HuH-7 (cell line): ENCODE measurements at places on chromosomes 4 and X.

DNA sequence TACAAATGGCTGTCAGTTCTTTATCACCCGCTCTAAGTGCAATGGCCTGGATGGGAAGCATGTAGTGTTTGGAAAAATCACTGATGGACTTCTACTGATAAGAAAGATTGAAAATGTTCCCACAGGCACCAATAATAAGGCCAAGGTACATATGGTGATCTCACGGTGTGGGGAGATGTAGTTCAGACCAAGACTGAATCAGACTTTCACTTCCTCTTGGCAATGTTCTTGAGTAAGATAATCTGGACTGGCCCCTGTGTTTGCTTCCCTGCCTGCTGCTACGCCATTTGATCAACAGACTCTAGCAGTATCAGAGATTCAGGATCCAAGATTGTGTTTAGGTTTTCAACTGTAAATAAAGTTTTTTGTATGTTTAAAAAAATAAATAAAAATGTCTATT, 682.2 kb upstream of the AMOT start:
- DNase-seq = no peak

GRCh38 chr4:11469650-11470437, 41.1 kb upstream of the HS3ST1 start:
- DNase-seq = no peak

DNA sequence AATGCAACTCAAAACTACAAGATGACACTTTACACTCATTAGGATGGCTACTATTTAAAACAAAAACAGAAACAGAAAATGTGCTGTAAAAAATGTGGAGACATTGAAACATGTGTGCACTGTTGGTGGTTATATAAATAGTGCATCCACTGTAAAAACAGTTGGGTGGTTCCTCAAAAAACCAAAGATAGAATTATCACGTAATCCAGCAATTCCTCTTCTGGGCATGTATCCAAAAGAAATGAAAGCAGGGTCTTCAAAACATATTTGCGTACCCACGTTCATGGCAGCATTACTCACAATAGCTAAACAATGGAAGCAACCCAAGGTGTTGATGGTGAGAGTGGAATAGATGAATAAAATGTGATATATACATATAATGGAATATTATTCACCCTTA, 967.2 kb downstream of the TRAM1L1 start:
- no peak for DNase-seq

DNA sequence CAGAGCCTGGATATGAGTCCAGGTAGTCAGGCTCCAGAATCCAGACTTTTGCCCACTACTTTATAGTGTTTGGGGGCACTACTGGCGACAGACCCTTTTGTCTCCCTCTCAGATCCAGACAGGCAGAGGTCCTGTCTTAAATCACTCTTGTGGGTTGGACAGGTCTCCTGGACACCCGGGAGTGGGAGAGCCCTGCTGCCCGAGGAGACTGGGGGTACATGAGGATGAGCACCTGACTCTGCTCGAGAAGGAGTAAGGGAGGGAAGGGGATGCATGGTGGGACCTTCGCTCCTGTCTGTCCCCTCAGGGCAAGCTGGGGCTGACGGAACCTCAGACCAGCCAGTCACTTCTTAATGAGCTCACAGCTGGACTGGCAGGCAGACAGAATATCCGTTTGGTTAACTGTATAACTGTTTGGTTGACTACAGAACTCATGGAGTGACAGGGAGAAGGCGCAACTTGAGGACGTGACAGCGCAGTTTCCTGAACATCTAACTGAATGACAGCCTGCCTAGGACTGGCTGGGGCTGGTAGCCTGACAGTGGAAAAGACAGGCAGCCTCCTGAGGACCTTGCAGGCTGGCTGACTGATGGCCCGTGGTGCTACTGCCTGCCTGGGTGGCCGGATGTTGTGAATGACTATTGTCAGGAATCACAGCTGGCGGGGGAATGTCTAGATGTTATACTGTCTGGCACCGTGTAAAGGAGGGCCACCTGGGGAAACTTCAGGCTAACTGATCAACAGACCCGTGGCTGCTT, 1.6 kb upstream of the SUV39H1 start:
- no peak for DNase-seq

DNA sequence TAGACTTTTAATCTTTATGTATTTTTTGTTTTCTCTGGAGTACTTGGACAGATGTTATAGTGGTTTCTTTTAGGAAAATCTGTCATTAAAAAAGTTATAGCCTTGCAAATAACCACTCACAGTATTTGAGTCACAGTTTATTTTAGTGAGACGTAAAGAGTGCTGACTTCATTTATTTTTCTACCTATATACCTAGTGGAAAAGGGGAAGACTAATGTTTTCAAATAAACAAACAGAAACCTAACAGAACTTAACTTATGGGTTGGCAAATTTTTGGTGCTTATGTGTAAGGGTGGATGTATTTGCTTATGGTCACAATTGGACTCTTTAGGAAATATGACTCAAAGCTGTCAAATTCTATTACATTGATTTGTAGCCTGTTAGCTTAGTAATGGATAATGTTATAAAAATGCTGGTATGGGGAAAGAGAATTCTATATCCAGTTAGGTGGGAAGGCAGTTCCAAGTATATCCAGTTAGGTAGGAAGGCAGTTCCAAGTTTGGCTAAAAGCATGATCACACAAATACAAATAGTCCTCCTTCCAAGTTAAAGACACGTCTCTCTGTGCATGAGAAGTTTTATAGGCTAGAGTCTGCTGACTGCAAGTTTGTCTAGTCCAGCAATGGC, 61.9 kb downstream of the SLC9A6 start:
- DNase-seq = no peak

DNA sequence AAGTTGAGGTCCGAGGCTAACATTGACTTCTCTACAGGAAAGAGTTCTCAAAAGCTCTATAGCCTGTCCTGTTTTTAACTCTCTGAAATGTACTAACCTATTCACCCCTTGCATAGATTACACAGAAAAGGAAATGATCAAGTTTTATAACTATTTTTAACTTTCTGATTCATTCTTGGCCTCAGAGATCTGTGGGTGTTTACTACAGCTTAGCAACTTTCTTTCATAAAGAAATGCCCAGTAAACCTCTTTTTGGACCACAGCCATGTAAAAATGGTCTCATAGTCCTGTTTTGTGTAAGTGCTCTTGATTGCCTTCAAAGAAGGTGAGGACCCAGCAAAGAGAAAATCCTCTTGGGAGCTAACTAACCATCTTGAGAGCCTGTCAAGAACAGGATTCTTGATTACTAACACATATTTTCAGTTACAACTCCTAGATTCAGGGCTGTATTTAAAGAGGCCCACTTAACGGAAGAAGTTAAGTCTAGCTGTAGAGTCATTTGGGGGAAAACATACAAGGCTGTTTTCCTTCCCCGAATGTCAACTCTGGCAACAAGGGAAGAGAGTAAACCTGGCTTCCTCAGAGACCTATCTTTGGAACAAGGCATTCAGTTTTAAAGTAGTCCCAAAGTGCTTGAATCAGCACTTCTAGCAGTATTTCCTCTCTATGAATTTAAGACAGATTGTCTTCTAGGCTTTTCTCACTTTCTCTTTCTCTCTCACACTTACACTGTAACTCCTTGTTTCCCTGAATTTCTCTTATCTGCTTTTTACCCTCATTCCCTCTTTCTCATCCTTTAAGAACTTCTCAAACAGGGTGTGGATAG, 78.2 kb downstream of the IL21 start:
- DNase-seq = no peak

DNA sequence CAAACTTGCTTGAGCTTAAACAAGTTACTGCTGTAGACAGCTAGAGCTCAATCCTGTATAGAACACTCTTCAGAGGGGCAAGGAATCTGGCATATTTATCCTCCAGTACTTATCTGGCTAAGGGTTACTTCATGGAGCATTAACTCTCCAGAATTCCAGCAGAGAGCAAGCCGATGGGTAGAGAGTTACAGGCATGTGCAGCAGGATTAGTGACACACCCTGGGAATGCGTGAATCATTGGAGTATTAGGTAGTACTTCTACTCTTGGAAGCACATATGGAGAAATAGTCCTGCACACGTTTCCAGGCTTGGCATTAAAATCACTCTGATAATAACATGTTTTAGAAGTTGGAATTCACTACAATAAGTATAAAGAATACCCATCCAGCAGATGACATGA, 35.4 kb downstream of the GRXCR1 start:
- no peak for DNase-seq

- no peak for DNase-seq
Observed at GRCh38 chr4:121072224-121073003, at the start of gene NDNF. NDNF (minus strand) TSS chr4:121072535; CDS start chr4:121045837, 26,698 bp downstream.

- DNase-seq = no peak
Observed at GRCh38 chr4:85381968-85382367, 93.0 kb upstream of the ARHGAP24 start.

DNA sequence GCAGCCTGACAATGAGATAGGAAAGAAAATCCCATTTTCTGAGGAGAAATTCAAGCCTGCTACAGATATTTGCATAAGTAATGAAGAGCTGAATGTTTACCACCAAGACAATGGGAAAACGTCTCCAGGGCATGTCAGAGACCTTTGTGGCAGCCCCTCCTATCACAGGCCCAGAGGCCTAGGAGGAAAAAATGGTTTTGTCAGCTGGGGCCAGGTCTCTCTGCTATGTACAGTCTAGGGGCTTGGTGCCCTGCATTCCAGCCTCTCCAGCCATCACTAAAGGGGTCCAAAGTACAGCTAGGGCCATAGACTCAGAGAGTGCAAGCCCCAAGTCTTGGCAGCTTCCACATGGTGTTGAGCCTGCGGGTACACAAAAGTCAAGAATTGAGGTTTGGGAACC, 361.6 kb upstream of the ANXA10 start:
- no peak for DNase-seq

GRCh38 chr4:158003212-158003611, 169.6 kb downstream of the GASK1B start:
- no peak for DNase-seq

GRCh38 chr4:19736968-19737756, 514.5 kb upstream of the SLIT2 start:
- DNase-seq = no peak

- DNase-seq = no peak
Observed at GRCh38 chr4:3679071-3679825, 86.9 kb upstream of the ADRA2C start.

- no peak for DNase-seq
Observed at GRCh38 chrX:97397371-97397770, 513.7 kb downstream of the RPA4 start.

DNA sequence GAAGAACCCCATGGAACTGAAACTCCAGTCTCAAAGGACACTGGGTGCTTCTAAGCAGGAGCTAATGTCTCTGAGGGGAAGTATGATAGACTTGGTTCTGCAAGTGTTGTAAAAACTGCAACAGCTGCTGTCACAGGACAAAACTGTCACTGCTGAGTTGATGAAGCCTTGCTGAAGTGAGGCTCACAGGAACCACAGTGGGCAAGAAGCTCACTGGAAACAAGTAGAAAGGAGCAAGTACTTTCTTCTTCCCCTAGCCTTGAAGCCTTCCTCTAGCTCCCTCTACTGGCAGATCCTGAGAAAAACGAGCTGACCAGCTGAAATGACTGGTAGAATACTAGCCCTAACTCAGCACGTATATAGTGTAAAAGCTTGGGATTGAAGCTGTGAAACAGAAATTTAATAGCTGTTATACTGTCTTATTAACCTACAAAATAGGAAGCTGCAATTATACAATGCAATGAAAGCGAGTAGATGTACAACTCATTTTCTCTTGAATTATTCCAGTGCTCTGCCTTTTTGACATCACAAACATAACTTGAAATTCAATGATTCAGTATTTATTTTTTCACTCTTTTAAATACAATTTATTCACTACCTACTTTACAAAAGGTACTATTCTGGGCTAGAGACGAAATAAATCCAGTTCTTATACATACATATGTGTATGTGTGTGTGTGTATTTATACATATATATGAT, 91.4 kb downstream of the GABRB1 start:
- peak; percentile 41 for DNase-seq

GRCh38 chr4:39754309-39754708, 56.4 kb downstream of the UBE2K start:
- no peak for DNase-seq

GRCh38 chr4:40232610-40233009, 35.8 kb downstream of the RHOH start:
- DNase-seq = no peak

DNA sequence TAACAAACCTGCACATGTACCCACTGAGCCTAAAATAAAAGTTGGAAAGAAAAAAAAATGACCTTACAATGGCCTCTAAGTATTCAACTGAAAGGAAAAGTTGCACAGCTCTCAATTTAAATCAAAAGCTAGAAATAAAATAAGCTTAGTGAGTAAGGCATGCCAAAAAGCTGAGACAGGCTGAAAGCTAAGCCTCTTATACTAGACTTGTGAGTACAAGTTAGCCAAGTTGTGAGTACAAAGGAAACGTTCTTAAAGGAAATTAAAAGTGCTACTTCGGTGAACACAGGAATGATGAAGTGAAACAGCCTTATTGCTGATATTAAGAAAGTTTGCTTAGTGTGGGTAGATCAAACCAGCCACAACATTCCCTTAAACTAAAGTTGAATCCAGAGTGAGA, 707.9 kb upstream of the PITX2 start:
- no peak for DNase-seq

GRCh38 chrX:117743469-117744251, 372.9 kb downstream of the KLHL13 start:
- peak; percentile 13 for DNase-seq

DNA sequence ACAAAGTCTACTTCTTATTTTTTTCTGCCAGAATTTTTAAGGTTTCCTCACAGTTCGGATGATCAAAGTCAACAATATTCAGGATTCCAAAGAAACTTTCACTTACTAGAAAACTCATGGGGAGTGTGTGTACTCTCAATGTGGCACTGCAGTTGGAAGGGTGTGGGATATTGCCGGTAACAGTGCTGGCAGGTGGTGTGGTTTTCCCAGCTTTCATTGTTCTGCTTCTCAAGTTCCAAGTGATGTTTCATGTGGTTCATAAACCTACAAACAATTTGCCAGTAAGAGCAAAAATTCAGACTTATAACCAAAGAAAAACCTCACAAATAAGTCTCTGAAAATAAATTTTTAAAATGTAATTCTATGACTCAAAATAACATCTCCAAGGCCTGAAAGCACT, 39.8 kb downstream of the ZNF280C start:
- DNase-seq = no peak
